K562 (cell line): ENCODE measurements at places on chromosomes 6 and 20. TPM values are rescaled to one million over a fixed set of nuclear protein-coding genes. Genes with fewer than 3 reads are reported as not detected.

GRCh38 chr6:117555882-117556498, 46.3 kb downstream of the GOPC start:
- DNase-seq, result peak; percentile 51

DNA sequence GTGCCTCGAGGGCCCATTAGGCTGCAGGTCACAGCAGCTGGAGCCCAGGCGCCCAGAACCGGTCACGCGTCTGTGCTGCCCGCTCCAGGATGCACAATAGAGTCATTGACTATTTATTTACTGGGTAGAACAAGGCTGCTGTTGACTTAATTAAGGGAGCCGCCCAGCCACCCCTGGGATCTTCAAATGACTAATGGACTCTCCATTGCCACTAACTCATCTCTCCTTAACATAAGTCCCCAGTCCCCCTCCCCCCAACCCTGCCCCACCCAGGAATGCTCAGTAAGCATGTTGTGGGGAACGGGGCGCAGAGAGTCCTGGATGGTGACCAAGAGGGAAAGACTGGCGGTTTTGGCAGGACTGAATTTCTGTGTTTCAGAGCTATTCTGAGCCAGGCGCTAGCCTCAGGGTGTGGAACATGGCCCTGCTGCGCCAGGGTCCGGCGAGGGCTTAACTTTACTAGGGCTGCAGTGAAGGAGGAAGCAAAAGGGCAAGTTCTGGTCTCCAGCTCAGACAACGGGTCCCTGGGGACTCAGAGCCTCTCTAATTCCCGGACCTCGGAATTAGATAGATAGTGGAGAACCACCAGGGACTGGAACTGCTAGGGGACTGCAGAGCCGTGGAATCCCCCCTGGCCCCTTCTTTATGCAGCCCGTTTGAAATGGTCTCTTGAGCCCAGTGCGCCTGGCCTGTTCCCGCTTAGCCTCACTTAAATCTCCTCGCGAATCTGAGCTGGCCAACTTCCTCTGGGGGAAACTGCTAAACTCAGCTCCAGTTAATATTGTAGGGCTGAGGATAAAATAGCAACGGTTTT, 1.5 kb upstream of the GRIK2 start:
- no peak for DNase-seq

GRCh38 chr6:118748311-118749062, 97.1 kb upstream of the CEP85L start:
- no peak for DNase-seq

DNA sequence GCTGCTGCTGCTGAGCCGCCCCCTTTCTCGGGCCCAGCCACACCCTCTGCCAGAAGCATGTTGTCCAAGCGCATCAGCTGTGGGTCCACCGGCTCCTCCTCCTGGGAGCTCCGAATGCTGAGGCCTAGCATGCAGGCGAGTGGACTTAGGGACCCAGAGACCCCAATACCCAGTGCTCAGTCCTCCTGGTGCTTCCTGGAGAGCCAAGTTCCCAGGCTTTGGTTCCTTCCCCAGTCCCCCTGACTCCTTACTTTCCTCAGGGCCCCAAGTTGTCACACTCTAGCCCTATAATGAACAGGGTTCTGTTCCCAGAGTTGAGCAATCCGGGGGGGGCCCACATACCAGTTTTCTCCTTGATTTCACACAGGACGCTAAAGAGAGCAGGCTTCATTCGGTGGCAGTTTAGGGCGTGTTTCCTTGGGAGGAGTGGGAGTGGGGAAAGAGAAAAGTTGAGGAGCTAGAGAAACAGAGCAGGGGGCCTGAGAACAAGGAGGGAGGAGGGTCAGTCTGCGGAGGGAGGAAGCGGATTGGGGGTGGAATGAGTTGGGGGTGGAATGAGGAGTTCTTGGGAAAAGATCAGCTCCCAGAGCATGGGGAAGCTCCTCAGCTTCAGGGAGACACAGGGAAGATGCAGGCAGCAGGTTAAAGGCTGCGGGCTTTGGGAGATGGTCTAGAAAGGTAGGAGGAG, 1.5 kb downstream of the PBX2 start:
- no peak for DNase-seq

DNA sequence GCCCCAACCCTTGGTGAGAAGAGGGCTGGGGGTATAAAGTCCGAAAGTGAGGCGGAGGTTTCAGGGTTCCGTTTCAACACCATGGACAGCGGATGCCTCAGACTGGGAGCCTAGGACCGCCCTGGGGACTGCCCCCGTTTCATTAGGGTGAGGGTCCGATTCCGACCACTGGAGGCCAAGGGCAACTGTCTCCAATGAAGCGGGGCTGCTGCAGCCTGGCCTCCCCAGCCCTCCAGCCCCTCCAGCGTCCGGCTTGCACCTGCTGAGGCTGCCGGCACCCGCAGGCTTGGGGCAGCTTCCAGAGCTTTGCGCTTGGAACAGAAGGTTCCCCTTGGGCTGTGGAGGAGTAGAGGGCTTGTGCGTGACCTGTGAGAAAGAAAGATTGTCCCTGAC, 39.9 kb downstream of the YTHDF1 start:
- no peak for DNase-seq

DNA sequence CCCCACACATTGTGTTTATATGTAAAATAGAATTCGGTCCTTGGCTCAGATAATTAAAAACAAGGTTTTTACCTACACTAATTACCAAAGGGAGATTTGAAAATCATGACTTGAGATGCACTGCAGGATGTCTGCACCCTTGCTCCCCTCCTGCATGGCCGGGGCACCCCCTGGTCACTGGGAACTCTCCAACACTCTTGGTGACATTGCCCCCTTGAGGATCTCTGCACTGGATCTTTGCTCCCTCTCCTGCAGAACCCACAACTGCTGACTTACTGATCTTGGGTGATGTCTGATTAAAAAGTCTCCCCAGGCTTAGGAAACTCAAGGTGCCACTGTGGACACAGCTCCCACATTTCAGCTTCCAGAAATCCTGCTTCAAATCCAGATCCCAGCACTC, 17.1 kb upstream of the CSNK2A1 start:
- no peak for DNase-seq

- no peak for DNase-seq
Measured at GRCh38 chr20:2227861-2228260, 67.9 kb upstream of the TGM3 start.

- DNase-seq, result no peak
Measured at GRCh38 chr6:12174878-12175277, 115.3 kb upstream of the EDN1 start.

- DNase-seq, result peak; percentile 12
Measured at GRCh38 chr6:12440981-12441380, 150.8 kb downstream of the EDN1 start.

SLC17A2 gene
- not detected in 2 replicates for total RNA-seq

EZR gene
- total RNA-seq, result 125 and 143 TPM in 2 replicates

LPIN3 gene
- total RNA-seq, result 6.9 and 7.9 TPM in 2 replicates
